AG09309 (cell line): ENCODE measurements at places on chromosomes 16 and 17.

DNA sequence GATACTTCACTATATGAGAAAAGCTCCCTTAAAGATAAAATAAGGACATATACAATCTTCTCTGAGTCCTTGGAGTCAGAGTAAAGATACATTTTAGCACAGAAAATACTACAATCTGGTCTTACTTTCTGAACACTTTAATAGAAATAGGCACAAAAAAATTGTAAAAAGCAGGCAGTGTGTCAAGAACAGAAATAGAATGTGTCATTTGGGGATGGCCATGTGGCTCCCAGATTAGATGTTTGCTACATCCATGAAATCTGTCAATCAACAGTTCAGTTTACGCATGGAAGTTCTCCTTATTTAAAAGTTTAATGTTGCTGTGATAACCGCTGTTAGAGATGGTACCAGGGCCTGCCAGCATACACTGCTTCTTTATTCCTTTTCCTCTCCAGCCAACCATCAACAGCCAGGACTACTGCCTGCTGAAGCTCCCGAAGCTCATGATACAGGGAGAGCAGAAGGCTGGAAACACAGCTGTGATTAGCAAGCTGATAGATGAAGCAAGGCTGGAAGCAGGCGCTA lies 278.5 kb downstream of the CEP112 start:
- DNase-seq: no peak

GRCh38 chr16:6548507-6548906 lies 784.1 kb upstream of the RBFOX1 start:
- DNase-seq: no peak

- no peak for DNase-seq
These were observed 630 bp downstream of the MILR1 start for GRCh38 chr17:64449545-64449944.

- DNase-seq: no peak
These were observed 25.6 kb downstream of the IL21R start for GRCh38 chr16:27427538-27427937.

GRCh38 chr17:29042026-29042678 lies 789 bp upstream of the PIPOX start:
- no peak for DNase-seq
